ENCODE measurements at places on chromosomes 3 and 15. TPM values are rescaled to one million over a fixed set of nuclear protein-coding genes. Genes with fewer than 3 reads are reported as not detected.

LINGO1 gene
- total RNA-seq = 4.5 TPM

A4GNT gene
- total RNA-seq = not detected

SLC28A1 gene
- not detected for total RNA-seq

DUOX1 gene
- 0.26 TPM for total RNA-seq

TMEM207 gene
- total RNA-seq = not detected

FILIP1L gene
- 209 TPM for total RNA-seq

SLC6A11 gene
- total RNA-seq = 0.34 TPM

INSYN1 gene
- 5.2 TPM for total RNA-seq

GRCh38 chr3:197960694-197961581 lies 921 bp downstream of the LMLN start:
- H3K4me1 ChIP-seq = peaks cover 27% of the 10 kb centered on the region
- no peak for DNase-seq
- H3K27me3 ChIP-seq = no peaks in the 10 kb centered on the region
- peak overlapping the region; percentile 83 for H3K27ac ChIP-seq
- H3K4me3 ChIP-seq = peak overlapping the region; percentile 90
- peaks cover 8% of the 10 kb centered on the region for H3K36me3 ChIP-seq

DNA sequence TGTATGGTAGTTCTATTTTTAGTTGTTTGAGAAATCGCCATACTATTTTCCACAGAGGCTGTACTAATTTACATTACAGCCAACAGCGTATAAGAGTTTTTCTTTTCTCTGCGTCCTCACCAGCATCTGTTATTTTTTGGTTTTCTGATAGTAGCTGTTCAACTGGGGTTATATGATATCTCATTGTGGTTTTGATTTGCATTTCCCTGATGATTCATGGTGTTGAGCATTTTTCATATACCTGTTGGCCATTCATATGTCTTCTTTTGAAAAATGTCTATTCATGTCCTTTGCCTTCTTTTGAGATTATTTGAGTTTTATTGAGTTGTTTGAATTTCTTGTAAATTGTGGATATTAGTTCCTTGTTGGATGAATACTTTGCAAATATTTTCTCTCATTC lies 114.6 kb downstream of the LRRK1 start:
- peak; percentile 19 for DNase-seq
- no peak overlapping the region for H3K27ac ChIP-seq
- H3K27me3 ChIP-seq = no peaks in the 10 kb centered on the region
- no peaks in the 10 kb centered on the region for H3K4me1 ChIP-seq
- no peak overlapping the region for H3K4me3 ChIP-seq

DNA sequence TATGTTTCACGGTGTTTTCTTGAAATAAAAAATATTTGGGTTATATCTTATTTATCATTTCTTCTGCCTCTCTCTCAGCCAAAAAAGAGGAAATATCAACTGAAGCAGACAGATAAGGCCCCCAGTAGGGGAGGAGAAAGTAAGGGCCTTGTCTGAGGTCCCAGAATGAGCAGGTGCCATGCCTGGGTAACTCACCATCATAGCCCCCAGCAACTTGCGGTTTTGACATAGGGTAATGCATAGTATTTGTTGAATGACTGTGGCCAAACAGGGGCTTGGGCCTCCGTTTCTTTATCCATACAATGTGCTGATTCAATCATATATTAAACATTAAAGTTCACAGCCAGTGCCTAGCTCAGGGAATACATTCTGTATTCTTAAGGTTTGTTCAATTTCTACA lies 119.6 kb downstream of the ABI3BP start:
- DNase-seq = no peak
- no peaks in the 10 kb centered on the region for H3K36me3 ChIP-seq
- H3K4me1 ChIP-seq = peaks cover 8% of the 10 kb centered on the region
- no peaks in the 10 kb centered on the region for H3K27me3 ChIP-seq
- no peak overlapping the region for H3K4me3 ChIP-seq
- H3K27ac ChIP-seq = no peak overlapping the region

GRCh38 chr15:66293419-66294156 lies at the start of gene DIS3L:
TSS of gene DIS3L (plus strand) at chr15:66293568. CDS start at chr15:66293597, 29 bp downstream.
- H3K27ac ChIP-seq = peak within 1 kb of the TSS; percentile 63
- no peaks in the 10 kb centered on the region for H3K36me3 ChIP-seq
- H3K27me3 ChIP-seq = no peaks in the 10 kb centered on the region
- peak within 1 kb of the TSS; percentile 65 for H3K4me3 ChIP-seq
- DNase-seq = peak; percentile 22
- H3K4me1 ChIP-seq = peaks cover 17% of the 10 kb centered on the region

GRCh38 chr3:24493746-24494617 lies 668 bp downstream of the THRB start:
- H3K4me3 ChIP-seq = peak overlapping the region; percentile 51
- H3K27me3 ChIP-seq = peaks cover 31% of the 10 kb centered on the region
- H3K4me1 ChIP-seq = peaks cover 4% of the 10 kb centered on the region
- DNase-seq = no peak
- no peak overlapping the region for H3K27ac ChIP-seq

DNA sequence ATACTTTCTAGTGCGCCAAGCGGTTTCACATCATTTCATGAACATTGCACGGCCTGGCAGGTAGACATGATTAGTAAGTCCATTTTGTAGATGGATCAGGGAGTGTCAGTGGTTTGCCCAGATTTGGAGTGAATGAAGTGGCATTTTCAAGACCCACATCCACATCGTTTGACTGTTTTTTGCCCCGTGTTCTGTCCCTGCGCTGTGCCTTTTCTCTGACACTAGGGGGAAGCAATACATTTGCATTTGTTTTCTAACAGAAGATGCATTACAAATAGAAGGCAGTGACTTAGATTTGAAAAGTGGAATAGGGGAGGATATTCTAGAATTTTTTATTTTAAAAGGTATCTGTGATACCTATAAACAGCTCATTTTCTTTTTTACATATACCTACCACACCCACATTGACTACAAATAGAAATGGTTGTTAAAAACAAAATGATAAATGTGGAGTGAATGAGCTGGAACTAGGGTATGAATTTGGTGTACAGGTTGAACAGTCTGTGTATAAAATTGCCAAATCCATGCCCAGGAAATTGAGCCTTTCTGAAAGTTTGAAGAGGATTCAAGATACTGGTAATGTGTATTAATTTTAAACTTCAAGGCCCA lies 98.0 kb downstream of the USP13 start:
- peak; percentile 8 for DNase-seq
- no peaks in the 10 kb centered on the region for H3K27me3 ChIP-seq
- no peak overlapping the region for H3K27ac ChIP-seq
- H3K4me1 ChIP-seq = no peaks in the 10 kb centered on the region
- H3K36me3 ChIP-seq = peaks cover 2% of the 10 kb centered on the region
- H3K4me3 ChIP-seq = no peak overlapping the region

- no peaks in the 10 kb centered on the region for H3K36me3 ChIP-seq
- H3K27ac ChIP-seq = peak overlapping the region; percentile 62
- DNase-seq = no peak
- H3K27me3 ChIP-seq = no peaks in the 10 kb centered on the region
- no peak overlapping the region for H3K4me3 ChIP-seq
Observed at GRCh38 chr15:27686971-27687370, 412.1 kb downstream of the OCA2 start.

GRCh38 chr3:184360929-184361531 lies 375 bp downstream of the CLCN2 start:
- H3K27me3 ChIP-seq = no peaks in the 10 kb centered on the region
- H3K36me3 ChIP-seq = peaks cover 6% of the 10 kb centered on the region
- no peak for DNase-seq
- H3K4me3 ChIP-seq = peak overlapping the region; percentile 82
- peaks cover 10% of the 10 kb centered on the region for H3K4me1 ChIP-seq

DNA sequence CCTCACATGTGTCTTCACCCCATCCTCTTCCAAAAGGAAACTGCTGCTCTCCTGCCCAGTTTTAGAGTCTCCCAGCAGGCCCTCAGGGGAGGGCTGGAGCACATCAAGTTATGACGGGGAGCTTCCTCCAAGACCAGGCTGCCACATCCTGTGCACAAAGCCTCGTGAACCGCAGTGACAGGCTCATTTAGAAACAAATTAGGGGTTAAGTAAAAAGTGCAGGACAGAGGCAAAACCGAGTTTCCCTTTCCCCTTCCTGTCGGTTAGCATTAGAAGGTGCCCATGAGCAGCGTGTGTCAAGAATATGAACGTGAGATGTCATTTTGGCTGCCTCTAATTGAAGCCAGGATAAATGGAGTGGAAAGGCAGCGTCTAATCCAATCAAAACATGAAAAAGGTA lies 199.7 kb downstream of the ARRDC4 start:
- H3K36me3 ChIP-seq = no peaks in the 10 kb centered on the region
- no peak for DNase-seq
- H3K27ac ChIP-seq = no peak overlapping the region
- no peaks in the 10 kb centered on the region for H3K27me3 ChIP-seq

DNA sequence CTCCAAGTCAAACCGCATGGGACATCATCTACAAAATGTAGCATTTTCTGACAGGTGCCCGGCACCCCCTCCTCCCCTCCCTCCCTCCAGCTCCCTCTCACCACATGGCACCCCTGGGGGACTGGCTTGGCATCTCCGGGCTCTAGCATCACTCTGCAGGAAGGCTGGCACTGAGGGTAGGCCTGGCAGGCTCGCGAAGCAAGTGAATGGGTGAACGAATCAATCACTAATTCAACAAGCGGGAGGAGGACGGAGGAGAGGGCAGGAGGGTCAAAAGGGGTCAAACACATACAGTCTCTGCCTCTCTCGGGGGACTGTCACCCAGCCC lies 155.7 kb downstream of the NUP210 start:
- no peaks in the 10 kb centered on the region for H3K4me1 ChIP-seq
- H3K4me3 ChIP-seq = no peak overlapping the region
- peaks cover 5% of the 10 kb centered on the region for H3K27me3 ChIP-seq
- DNase-seq = no peak
- H3K27ac ChIP-seq = no peak overlapping the region
- no peaks in the 10 kb centered on the region for H3K36me3 ChIP-seq

GRCh38 chr3:101803173-101803782 lies 24.3 kb downstream of the NXPE3 start:
- H3K4me3 ChIP-seq = no peak overlapping the region
- H3K27me3 ChIP-seq = no peaks in the 10 kb centered on the region
- no peak overlapping the region for H3K27ac ChIP-seq
- peaks cover 4% of the 10 kb centered on the region for H3K36me3 ChIP-seq
- DNase-seq = peak; percentile 53
- no peaks in the 10 kb centered on the region for H3K4me1 ChIP-seq

DNA sequence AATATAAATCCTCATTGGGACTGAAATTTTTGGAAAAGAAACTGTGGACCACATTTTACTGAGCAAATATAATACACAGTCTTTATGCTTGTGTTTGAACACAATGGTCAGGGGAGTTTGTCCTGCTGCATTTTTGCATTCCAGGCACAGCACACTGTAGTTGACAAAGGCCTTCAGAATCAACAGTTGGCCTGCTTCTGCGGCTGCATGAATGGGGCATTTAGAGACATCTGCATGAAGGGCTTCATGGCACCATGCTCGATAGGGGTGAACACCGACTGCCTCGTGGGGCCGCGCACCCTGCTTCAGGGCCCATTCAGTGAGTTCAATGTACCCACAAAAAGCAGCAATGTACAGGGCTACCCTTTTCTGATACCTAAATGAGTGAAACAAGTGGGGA lies 15.4 kb upstream of the COMMD2 start:
- no peak overlapping the region for H3K4me3 ChIP-seq
- no peak for DNase-seq
- peaks cover 12% of the 10 kb centered on the region for H3K27me3 ChIP-seq
- no peaks in the 10 kb centered on the region for H3K4me1 ChIP-seq

Measured in astrocyte (in vitro differentiated cells and primary cell).